GM06990 (cell line): ENCODE measurements at places on chromosomes 13 and 19.

GRCh38 chr19:1312767-1313694 is 27.4 kb downstream of the EFNA2 start:
- DNase-seq, result peak; percentile 1

DNA sequence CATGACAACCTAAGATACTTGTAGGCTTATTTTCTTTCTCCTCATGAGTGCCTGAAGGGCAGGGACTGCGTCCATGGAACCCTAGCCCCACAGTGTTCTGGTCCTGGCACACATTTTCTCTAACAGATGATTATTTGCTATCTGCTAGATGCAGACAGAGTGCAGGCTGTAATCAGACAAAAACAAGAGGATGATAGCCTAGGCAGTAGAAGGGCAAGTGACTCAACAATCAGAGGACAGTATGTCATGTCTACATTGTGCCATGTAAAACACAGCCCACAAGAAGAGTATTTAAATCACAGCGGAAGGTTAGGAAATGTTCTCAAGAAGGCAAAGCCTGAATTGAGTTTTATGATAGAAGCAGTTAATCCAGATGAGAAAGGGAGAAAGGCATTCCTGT is 29.3 kb downstream of the MIPEP start:
- DNase-seq, result no peak

DNA sequence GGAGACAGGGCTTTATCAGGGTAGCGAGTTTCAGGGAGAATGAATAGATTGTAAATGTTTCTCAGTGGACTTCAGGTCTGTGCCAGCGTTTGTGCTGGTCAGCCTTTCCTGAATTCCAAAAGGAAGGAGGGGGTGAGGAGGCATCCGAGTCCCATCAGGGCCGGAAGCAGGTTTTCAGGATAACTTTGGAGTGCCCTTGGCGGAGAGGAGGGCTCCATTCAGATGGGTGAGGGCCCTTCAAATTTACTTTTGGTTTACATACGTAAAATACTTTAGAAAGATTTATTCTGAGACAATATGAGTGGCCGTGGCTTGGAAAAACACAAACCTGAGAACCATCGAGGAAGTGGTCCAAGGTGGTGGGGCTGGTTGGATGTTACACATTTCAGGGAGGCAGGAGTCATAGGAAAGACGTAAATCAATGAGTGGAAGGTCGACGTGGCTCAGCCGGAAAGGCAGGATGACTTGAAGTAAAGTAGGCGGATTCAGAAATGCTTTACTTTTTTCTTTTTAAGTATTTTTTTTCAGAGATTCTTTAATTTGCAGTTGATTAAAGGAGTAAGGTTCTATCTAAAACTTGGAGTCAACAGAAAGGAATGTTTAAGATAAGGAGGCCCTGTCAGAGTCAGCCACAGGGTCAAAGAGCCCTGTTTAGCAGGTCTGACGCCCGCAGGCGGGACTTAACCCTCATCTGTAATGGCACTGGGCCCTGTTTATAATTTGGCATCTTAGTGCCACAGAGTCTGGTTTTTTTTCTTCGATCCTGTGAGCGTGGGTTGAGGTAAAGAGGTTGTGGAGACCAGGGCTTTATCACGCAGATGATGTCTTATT is 32.8 kb downstream of the ATP11A start:
- no peak for DNase-seq

DNA sequence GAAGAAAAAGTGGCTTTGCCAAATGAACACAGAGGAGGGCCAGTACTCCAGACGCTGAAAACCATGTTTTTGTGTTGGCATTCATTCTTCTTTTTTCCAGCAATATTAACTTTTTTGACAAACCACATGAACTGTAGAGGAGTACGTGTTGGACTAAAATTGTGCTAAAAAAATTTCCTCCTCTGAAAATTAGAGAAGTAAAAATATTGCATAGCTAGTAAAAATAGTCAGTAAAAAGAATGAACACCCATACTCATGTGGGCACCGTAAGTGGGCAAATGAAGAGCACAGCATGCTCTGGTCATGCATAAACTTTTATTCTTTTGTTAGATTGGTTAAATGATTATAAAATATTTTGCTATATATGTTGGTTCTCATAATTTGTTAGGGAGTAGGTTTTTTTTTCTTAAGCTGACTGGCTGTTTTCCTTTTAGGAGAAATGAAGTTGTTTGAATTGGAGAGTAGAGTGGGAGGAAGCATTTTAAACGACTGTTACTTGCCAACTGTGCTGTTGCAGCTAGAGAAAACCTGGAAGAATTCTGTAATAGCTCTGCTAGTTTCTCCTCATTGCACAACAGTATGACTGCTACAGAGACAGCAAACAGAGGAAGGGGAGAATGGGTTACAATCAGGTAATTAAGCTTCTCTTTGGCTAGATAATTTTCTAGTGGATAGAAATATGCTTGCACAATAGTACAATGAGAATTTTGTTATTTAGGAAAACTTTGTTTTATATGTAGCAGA is 222.4 kb downstream of the KCTD12 start:
- no peak for DNase-seq

DNA sequence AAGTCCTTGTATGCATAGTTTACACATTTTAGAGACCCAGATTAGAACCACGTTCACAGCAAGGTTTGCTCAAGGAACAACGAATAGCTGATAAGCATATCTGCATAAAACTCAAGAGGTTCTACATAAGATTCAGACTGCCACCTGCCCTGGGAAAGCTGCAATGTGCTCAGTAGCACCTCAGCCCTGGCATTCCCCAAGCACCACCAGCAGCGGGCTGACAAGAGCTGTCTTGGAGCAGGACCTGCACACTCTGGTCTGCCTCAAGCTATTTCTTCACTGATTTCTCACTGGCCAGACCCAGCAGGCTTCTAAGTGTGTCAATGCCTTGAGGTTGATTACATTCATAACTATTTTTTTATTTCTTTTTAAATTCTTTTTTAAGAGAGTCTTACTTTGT is 65.8 kb upstream of the UQCRFS1 start:
- no peak for DNase-seq

GRCh38 chr13:23730251-23730650 is 158.9 kb downstream of the MIPEP start:
- DNase-seq, result no peak

GRCh38 chr19:7670150-7670783 is 1.4 kb downstream of the RETN start:
- DNase-seq, result no peak

- peak; percentile 80 for DNase-seq
Observed at GRCh38 chr13:50594276-50595051, 249.0 kb downstream of the DLEU7 start.

DNA sequence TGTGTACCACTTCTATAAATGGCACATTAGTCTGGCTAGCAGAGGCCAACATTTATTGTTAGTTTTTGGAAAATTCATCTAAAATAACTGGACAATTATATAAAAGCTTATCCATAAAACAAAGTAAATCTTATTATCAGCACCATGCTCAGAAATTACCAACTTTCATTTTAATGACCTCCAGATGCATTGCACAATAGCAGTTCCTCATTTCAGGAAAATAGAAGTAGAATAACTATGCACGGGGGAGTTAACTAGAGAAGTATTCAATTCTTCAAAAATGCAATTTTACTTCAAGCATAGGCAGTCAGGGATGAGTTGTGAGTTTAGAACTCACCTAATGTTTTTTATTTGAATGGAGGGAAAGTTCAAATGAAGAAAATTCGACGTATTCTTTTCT is 1023.5 kb downstream of the PCDH17 start:
- no peak for DNase-seq

- no peak for DNase-seq
Observed at GRCh38 chr19:49691243-49692146, 579 bp downstream of the CPT1C start.

- DNase-seq, result no peak
Observed at GRCh38 chr19:46615966-46616365, 8.9 kb downstream of the PTGIR start.

GRCh38 chr13:111547726-111548273 is 227.4 kb downstream of the TEX29 start:
- no peak for DNase-seq

DNA sequence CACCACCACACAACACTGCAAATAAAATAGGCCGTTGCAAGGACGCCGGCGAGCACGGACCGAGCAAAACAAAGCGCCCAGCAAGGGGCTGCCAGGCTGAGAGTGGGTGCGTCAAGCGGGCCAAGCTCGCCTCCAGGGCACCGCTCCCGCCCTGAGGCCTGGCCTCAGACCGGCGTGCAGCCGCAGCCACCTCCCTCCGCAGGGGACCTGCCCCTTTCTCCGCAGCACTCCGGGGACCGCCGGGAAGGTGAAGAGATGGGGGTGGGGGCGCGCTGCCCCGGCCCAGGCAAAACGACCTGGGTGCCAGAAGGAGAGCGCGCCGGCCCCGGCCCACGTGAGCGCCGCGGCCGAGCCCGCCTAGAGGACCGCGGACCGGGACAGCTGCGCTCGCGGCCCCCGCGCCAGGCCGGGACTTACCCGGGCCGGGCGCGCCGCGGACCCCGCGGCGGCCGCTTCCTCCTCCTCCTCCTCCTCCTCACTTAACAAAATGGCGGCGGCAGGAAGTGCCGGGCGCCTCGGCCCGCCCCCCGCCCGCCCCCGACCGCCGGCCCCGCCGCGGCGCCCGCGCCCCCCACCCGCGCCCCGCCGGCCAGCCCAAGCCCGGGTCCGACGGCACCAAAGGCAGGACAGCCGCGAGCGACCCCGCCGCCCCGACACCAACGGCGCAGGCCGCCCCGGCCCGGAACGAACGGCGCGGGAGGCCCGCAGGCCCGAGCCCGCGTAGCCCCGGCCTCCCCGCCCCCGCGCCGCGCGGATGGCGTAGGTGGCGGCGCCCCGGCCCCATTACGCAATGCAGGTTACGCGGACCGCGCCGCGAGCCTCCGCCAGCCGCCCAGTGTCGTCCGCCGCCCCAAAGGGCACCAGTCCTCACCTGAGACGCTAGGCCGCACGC is 674 bp downstream of the BRD4 start:
- DNase-seq, result peak; percentile 80

- DNase-seq, result no peak
Observed at GRCh38 chr19:49057636-49058234, at the start of gene CGB7. Gene CGB7, minus strand, starts transcription at chr19:49057749. Its CDS starts 2,374 bp downstream, at chr19:49055375.

- DNase-seq, result no peak
Observed at GRCh38 chr19:2254064-2254872, 1.9 kb downstream of the JSRP1 start.

DNA sequence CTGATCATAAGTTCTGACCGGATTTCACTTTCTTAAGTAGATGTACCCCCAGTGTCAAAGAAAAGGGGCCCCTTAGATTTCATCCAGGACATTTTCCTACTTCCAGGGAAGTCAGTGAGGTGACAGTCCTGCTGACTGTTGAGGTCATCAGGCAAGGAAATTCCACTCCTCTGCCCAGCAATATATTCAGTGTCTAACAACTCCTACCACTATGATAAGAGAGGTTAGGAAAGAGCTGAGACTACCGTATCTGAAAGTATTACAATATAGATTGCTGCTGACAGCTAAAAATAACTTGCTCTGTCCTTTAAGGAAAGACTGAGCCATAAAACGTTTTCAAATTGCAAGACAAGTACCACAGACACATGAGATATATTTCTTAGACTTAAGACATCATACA is 325.1 kb downstream of the EFNB2 start:
- no peak for DNase-seq

- peak; percentile 32 for DNase-seq
Observed at GRCh38 chr19:50190439-50190891, 13.0 kb upstream of the MYH14 start.

- DNase-seq, result no peak
Observed at GRCh38 chr13:45167611-45168554, 33.0 kb downstream of the KCTD4 start.

DNA sequence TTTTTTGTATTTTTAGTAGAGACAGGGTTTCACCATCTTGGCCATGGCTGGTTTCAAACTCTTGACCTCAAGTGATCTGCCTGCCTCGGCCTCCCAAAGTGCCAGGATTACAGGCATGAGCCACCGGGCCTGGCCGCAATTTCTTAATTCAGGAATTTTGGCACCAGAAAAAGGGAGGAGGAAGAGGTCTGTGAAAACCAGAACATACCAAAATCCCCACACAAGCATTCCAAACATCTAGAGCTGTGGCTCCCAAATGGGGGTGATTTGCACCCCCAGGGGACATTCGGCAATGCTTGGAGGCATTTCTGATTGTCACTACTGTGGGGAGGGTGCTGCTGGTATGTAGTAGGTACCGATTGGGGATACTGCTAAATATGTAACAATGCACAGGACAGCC is 40.2 kb upstream of the ABCC4 start:
- DNase-seq, result no peak
